Activated CD8-positive, alpha-beta T cell treated with anti-CD3 and anti-CD28 coated beads, Interleukin-2, amount 10 ng/mL, durations not matched to agents 7 days and 5 days (primary cell): ENCODE measurements at places on chromosomes 1 and 21. TPM values are rescaled to one million over a fixed set of nuclear protein-coding genes. Genes with fewer than 3 reads are reported as not detected.

DNA sequence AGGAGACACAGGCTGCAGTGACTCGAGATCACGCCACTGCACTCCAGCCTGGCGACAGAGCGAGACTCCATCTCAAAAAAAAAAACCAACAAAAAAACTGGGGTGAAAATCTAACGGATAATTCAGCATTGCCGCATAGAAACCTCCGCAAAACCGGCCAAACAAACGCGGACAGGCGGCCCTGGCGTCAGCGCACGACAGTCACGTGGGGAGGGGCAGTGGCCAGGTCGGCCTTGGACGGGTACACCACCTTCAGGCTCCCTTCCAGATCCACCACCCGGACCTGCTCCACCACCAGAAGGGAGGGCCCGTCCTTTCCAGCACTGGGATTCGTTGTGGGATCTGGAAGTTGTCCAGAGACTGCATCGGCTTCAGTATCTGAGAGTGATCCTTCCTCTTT is 8.4 kb downstream of the SMIM1 start:
- no peaks in the 10 kb centered on the region for H3K27me3 ChIP-seq
- H3K27ac ChIP-seq = no peak overlapping the region
- peaks cover 47% of the 10 kb centered on the region for H3K36me3 ChIP-seq
- no peaks in the 10 kb centered on the region for H3K4me1 ChIP-seq

DNA sequence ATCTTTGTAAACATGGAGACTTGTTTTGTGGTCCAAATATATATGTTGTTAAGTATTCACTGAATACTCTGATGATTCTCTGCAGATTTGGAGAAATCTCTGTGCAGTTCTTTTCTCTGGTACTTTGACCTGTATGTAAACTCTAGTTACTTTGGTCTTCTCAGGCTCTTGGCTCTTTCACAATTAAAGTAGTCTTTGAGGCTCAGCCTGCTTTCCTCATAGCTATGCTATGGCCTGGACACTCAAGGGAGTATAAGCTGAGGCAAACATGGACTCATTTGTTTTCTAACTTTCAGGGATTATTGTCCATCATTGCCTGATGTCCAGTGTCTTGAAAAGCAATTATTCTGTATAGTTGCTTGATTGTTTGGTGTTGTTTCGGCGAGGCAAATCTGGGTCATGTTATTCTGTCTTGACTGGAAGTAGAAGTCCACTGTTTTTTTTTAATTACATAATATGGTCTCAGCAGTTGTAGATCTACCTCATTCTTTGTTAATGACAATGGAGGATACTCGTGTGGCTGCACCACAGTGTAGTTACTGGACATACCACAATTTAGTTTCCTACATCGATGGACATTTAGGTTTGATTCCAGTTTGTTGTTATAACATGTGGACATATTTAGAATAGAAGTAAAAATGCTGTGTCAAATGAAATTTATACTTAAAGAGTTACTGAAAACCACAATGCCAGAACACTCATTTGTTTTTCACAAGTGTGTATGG is 9.2 kb downstream of the PTBP2 start:
- no peak overlapping the region for H3K4me3 ChIP-seq
- no peak for DNase-seq
- H3K4me1 ChIP-seq = peaks cover 16% of the 10 kb centered on the region
- peaks cover 69% of the 10 kb centered on the region for H3K36me3 ChIP-seq
- H3K27me3 ChIP-seq = no peaks in the 10 kb centered on the region

DNA sequence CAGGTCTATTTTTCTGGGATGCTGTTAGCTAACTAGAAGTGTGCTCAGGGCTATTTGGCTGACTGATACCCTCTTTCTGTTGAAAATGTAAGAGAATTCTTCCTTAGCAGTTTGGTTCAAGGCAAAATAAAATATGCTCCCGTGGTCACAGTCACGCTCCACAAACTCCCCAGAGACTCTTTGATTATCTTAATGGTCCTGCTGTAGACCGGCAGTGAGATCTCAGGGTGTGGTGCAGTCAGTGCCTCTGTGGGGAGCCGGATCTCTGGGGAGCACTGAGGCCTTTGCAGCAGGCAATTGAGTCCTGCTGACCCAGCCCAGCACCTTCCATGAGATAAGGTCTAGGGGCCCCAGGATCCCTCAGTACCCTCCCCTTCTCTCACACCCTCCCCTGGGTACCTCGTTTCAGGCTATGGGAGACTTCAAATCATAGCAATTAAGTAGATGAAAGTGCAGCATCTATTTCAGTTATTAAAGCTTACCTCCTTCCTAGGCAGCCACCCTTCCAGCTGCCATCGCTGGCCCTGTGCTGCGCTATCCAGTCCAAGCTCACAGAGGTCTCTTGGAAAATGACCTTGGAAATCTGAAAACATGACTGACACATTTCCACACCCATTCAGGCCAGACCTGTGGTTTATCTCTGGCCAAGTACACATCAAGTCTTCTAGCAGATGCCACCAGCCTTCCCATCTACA is 98.1 kb downstream of the SEC16B start:
- no peak overlapping the region for H3K4me3 ChIP-seq
- H3K4me1 ChIP-seq = no peaks in the 10 kb centered on the region
- DNase-seq = no peak
- no peaks in the 10 kb centered on the region for H3K27me3 ChIP-seq

GRCh38 chr1:113684153-113684541 is 75.1 kb downstream of the PHTF1 start:
- H3K27ac ChIP-seq = no peak overlapping the region
- no peaks in the 10 kb centered on the region for H3K4me1 ChIP-seq
- no peaks in the 10 kb centered on the region for H3K36me3 ChIP-seq
- peaks cover under 1% of the 10 kb centered on the region for H3K27me3 ChIP-seq
- no peak for DNase-seq

- no peaks in the 10 kb centered on the region for H3K4me1 ChIP-seq
- no peak overlapping the region for H3K27ac ChIP-seq
- no peaks in the 10 kb centered on the region for H3K36me3 ChIP-seq
- no peak overlapping the region for H3K4me3 ChIP-seq
Measured at GRCh38 chr21:38851101-38851500, 45.4 kb downstream of the ETS2 start.

NBPF6 gene
- total RNA-seq = not detected

PPIAL4G gene
- 0.60 TPM for total RNA-seq

PUSL1 gene
- 26.2 TPM for total RNA-seq
